ENCODE measurements at places on chromosomes 1 and 21.

GRCh38 chr1:241990040-241990439, 8.9 kb downstream of the MAP1LC3C start:
- DNase-seq, result no peak

- no peak for DNase-seq
Observed at GRCh38 chr1:115274467-115274866, 63.6 kb downstream of the NGF start.

GRCh38 chr1:227033880-227034279, 93.8 kb downstream of the COQ8A start:
- no peak for DNase-seq

- DNase-seq, result no peak
Observed at GRCh38 chr1:220873868-220874655, 5.2 kb upstream of the HLX start.

DNA sequence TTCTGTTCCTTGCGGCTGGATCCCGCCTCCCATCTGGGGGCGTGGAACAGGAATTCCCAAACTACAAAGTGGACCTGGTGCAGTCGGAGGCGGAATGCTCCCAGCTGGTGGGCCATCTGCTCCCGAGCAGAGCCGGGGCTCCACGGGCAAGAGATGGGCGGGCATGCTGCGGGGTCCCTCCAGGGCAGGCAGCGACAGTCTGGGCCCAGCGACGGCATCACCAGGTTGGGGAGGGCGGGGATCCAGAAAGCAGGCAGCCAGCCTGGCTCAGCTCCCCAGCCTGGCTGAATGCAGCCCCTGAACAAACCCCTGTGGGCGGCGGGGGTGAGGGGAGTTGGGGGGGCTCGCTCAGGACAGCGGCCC, 3.6 kb downstream of the MEGF6 start:
- no peak for DNase-seq

Measured in stimulated activated CD4-positive, alpha-beta T cell treated with anti-CD3 and anti-CD28 coated beads, Interleukin-15, amount 100 ng/mL, for 1 hour (primary cell).